ENCODE measurements at places on chromosomes 12 and 14.

- no peak for DNase-seq
Measured at GRCh38 chr12:80698256-80698655, 9.2 kb upstream of the MYF6 start.

DNA sequence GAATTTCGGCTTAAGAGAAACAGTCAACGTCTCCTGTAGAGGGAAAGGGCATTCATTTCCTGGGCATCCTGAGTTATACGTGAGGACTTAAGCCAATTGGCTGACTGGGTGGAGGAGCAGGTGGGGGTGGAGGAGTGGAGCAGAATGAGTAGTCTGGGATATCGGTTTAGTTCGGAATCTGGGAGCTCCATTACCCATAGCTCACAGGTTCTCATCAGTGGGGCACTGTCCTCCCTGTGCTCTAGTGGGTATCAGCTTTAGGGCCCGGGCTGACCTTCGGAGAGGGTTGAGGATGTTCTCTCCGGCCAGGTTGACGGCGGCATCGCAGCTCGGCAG is 704 bp downstream of the SDR39U1 start:
- peak; percentile 39 for DNase-seq

DNA sequence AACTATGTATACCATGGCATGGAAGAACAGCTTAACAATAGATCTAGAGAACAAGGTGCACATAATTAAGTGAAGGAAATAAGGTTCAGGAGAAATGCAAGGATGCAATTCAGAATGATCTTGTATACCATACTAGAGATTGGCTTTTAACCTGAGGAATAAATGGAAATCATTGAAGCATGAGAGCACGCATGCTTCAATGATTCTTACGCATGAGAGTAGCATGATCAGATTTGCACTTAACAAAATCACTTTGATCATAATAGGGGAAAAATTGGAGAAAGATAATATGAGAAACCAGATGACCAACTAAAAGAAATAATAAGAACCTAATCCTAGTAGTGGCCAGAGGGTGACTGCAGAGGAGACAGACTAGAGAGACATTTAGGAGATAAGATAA is 133.3 kb upstream of the FSCB start:
- no peak for DNase-seq

DNA sequence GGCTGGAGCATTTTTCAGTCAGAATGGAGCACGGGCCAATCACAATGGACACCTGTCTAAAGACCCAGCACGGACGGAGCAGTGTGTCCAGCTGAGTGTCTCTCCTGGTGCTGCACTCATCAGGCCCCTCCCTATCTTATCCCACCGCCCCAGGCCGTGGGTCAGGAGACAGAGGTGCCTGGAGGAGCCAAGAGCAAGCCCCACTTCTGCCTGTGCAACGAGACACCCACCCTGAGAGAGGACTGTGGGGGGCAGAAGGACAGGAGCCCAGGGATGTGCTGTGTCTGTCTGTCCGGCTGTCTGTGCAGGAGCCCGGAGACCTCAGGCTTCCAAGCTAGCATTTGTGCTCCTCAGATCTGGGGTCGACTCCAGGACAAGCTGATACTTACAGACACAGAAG is 69.6 kb upstream of the SFSWAP start:
- DNase-seq = no peak

DNA sequence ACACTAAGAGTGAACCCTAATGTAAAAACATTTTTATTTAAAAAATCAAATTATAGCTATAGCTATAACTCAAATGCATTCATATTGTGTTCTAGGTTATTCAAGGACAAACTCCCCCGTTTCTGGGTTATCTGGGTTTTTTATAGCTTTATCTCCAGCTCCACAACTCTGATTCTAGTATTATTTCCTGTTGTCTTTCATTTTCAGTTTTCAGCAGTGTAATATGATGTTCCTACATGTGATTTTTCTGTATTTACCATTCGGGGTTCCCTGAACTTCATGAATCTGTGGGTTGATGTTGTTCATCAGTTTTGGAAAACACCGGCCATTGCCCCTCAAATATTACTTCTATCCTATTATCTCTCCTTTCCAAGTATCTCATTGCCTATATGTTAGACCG is 221.9 kb upstream of the FOXN3 start:
- DNase-seq = no peak

DNA sequence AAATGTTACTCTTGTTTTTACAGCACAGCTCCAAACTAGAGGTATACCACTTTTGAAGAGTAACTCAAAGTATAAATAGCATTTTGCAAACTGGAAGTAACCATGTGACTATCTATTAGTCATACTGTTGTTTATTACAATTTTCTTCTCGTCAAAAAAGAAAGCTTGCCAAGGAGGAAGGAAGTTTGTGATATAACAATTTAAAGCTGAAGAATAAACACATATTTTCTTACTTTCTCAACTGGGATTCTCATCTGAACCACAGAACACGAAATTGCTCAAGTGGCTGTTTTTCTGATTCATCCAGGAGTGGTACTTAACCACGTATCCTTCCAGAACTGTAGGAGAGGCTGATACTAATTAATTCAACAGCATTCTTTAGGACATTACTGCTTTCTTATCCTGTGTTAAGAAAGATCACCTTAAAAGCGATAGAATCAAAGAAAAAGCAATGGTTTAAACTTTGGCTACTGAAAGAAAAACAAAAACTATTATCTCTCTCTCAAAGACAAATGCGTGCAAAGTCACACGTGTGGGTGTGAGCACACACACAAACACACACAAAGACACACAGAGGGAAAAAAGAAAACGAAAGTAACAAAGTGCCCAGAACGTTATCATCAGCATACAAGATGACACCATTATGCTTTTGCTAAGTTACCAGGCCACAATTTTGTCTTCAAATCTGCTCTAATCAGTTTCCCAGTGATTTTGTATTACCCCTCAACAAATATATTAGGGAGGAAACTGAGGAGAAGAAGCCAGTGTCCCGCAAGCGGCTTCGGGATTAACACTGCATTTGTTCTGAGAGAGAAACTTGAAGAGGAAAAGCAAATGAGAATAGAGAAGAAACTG is at the start of gene CLEC2B:
Gene CLEC2B, minus strand, starts transcription at position 48 of the 855 bp plus-strand sequence.
- DNase-seq = no peak

- DNase-seq = no peak
Measured at GRCh38 chr12:45469902-45470301, 254.0 kb downstream of the ANO6 start.

GRCh38 chr14:44446965-44447364 is 60.1 kb downstream of the FSCB start:
- no peak for DNase-seq

- no peak for DNase-seq
Measured at GRCh38 chr12:123149088-123149487, 1.8 kb downstream of the PITPNM2 start.

GRCh38 chr12:122437656-122438121 is 15.2 kb upstream of the CLIP1 start:
- no peak for DNase-seq

- DNase-seq = no peak
Measured at GRCh38 chr14:24240110-24240918, 2.1 kb downstream of the TINF2 start.

DNA sequence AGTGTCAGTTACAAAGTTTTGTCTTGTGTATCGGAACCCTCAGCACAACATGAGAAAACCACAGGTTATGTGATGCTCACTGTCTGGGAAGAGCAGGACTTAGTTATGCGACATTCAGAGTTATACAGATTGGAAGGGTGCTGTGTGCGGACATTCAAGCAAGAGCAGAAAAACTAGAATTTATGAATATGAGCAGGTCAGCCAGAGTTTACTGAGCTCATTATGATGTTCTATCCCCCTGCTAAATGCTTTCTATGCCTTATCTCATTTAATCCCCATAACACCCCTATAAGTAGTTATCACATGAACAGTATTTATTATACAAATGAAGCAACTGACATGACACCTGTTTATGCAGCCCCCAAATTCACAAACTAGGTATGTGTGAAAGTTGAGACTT is 1083.2 kb downstream of the FLRT2 start:
- DNase-seq = no peak

DNA sequence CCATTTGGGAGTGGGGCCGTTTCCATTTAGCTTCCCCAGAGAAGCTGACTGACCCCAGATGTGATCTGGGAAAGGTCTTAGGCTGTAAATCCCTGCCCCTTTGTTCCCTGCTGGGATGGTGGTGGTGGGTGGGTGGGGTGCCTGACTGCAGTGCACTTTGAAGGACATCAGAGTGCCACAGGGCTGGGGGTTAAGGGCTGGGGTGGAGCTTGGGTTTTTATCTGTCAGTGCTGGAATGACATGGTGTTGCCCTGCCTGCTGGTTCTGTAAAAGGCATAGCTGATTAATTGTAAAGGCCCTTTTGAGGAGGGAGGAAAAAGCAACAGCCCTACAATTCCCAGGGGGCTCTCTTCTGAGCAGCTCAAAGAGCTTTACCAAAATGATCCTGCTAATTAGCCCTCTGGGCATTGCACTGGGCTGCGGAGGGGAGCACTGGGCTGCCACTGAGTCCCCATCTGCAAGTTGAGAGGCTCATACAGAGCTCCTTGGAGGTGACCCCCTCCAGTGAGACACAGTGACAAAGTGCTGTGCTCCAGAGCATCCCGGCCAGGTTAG is 21.1 kb downstream of the PLEKHG3 start:
- peak; percentile 15 for DNase-seq

GRCh38 chr14:104419865-104420505 is 159.6 kb upstream of the C14orf180 start:
- DNase-seq = no peak

- no peak for DNase-seq
Measured at GRCh38 chr12:82650627-82651337, 35.9 kb upstream of the TMTC2 start.

- DNase-seq = no peak
Measured at GRCh38 chr14:90842726-90843125, 26.5 kb upstream of the TTC7B start.

DNA sequence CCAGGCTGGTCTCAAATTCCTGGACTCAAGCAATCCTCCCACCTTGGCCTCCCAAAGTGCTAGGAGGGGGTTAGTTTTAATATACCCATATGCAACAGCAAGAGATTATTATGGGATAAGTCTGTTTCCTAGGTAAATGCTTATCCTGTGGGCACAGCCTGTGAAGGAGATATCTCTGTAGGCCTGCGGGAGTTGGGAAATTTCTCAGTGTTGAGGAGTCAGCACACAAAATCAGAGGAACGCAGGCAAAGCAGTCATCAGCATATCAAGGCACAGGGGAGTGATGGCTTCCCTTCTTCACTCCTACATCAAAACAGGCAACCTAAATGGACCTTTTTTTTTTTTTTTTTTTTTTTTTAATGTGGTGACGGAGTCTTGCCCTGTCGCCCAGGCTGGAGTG is 20.9 kb upstream of the TMED10 start:
- DNase-seq = no peak

GRCh38 chr12:123150744-123151456 is at the start of gene PITPNM2:
TSS of gene PITPNM2 (minus strand) at chr12:123151090. CDS start at chr12:123034590, 116,500 bp downstream.
- DNase-seq = peak; percentile 78

- DNase-seq = peak; percentile 80
Measured at GRCh38 chr12:32390572-32391219, 8.7 kb upstream of the FGD4 start.

DNA sequence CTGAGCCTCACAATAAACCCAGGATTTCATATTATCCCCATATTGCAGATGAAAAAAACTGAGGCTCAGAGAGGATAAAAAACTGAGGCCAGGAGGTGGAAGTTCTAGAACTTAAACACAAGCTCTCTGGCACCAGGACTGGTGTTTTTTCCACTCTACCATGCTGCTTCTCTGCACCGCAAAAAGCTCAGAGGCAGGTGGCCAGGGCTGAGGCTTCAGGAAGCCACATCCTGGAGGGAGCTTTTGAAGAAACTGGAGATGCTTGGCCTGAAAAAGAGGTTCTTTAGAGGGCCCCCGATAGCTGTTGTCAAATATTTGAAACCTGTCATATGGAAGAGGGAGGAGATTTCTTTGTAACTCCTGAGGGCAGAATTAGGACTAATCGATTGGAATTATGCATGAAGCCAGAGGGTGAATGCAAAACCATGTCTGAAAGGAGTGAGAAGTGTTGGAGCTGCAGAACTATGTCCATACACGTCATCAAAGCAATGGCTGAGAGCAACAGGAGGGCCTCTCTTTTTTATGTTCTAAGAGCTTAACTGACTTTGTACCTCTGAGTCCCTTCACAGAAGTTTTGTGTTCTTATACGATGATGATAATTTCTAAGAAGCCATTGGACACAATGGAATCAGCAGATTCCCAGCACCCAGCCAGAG is 448.6 kb downstream of the FUT8 start:
- no peak for DNase-seq

- no peak for DNase-seq
Measured at GRCh38 chr12:14921218-14921617, 17.1 kb downstream of the ERP27 start.

- no peak for DNase-seq
Measured at GRCh38 chr12:30514666-30515065, 181.0 kb downstream of the IPO8 start.

DNA sequence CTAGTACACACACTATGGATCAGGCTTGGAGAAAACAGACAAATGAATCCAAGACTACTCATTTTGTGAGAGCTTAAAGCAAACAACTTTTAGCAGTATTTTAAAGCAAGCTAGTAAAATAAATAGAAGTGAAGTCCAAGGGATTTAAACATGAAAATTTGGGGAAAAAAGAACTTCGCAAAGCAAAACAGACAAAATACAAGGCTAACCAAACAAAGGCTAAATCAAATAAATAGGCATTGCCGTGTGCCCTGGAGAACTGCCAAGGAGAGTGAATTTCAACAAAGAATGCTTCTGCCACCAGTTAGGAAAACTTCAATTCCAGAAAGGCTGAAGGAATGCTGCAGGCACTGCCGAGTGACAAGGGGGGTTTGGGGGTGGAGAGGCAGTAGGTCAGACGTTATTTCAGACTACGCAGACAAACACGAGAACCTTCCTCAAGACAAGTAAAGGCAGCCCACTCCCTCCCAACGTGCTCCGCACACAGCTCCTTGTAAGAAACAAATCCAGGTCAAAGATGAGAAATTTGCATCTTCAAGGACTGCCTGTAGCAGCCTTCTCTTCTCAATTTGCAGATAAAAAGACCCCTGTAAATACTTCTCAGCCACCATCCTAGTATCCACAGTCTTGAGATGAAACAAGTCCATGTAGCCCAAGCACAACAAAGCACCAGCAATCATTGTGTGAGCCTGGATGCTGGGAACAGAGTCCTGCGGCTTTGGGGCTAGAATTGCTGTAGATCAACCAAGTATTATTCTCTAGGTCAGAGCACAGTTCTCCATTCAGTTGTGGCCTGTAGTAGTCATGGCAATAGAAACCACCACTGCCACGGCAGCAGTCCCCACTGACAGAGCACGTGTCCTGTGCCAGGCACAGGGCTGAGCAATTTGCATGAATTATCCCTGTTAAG is 43.3 kb downstream of the EFCAB11 start:
- peak; percentile 72 for DNase-seq

DNA sequence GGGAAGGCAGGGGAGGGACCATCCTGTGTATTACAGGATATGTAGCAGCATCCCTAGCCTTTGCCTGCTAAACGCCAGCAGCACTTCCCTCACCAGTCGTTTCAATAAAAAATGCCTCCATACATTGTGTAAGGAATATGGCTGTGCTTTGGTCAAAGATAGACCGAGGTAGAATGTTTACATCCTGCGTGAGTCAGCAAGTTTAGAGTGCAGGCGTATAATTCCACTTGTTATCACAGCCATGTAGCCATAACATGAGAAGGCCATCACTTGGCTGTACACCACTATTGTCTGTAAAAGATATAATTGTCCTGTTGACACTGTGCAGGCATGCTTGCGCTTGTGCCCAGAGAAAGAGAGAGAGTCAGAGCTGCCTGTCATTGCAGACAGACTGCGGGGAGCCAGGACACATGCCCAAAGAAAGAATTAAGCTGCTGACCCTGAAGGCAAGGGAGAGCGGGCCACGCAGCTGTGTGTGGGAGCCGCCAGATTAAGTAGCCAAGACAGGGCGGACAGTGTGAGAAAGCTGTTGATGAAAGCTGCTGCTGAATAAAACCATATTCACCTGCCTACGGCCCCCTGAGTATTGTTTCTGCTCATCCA is 68.4 kb downstream of the CRACR2A start:
- DNase-seq = no peak

GRCh38 chr12:103840876-103841689 is at the start of gene NT5DC3:
TSS of gene NT5DC3 (minus strand) at chr12:103841234. CDS start at chr12:103841156, 78 bp downstream.
- DNase-seq = peak; percentile 90

Data from NCI-H526 (cell line).